Stimulated activated CD4-positive, alpha-beta T cell treated with anti-CD3 and anti-CD28 coated beads, Interleukin-1b, Interleukin-23, amount 100 ng/mL, for 24 hours (primary cell): ENCODE measurements at places on chromosomes 16 and 17.

DNA sequence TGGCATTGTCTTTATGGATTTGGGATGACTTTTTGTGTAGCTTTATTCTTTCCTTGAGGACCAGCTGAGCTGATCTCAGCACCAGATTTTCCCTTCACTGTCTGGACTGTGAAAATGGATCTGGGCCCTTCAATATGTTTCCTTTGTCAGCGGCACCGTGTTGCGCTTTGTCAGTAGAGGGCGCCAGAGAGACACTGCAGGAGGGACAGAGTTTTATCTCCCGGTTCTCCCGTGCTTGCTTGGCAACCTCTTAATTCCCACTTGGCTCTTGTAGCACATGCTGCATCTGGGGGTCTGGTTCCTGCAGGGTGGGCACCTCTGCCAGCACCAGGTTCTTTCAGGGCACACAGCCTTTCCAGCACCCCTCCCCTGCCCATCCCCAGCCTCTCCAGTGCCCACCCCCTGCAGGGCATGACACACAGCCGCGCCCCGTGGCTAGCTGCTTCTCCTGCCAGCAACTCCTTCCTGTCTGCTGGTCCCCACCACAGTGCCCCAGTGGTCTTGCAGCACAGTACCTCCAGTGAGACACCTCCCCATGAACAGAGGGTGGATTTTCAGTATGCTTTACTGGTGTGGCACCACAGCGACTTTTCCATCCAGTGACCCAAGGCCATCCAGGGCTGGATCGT, 19.6 kb downstream of the OR1D5 start:
- no peak for DNase-seq

GRCh38 chr17:29215717-29216116, 30.9 kb upstream of the CRYBA1 start:
- no peak for DNase-seq

GRCh38 chr17:60720763-60721531, 43.3 kb downstream of the BCAS3 start:
- DNase-seq, result peak; percentile 9

DNA sequence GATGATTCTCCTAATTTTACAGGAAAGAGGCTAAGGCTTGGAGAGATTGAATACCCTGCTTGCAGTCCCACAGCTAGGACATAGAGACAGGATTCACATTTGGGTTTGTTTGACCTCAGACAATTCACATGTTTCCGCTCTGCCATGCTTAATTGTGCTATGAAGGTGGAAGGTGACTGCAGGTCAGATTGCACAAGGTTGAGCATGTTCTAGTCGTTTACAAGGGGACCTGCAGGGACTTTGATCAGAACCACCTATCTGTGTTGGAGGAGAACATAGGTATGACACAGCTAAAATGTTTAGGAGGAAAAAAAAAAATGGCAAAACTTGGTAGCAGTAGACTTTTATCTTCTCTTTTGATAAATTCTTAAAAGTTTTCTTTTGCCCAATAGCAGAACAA, 4.9 kb upstream of the ANKFN1 start:
- DNase-seq, result no peak

GRCh38 chr17:58648236-58648635, 43.6 kb downstream of the TEX14 start:
- DNase-seq, result no peak

GRCh38 chr16:81809567-81809966, 30.5 kb downstream of the PLCG2 start:
- DNase-seq, result no peak

DNA sequence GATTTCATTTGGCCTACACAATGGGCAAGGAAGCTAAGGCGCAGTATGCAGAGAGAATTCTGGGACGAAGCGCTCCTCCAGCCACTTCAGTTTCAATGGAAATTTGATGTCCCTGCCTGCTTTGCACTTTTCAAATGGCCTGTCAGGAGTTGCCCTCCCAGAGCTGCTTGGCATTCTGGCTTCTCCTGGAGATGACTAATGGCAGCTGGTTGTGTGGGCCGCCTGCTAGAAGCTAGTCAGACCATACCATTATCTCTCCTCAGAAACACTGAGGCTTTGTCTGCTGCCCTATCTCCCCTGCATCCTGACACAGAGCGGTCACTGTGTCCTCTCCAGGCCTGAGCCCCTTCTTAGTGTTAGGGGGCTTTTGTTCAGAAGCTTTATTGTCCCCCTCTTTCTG, 180.1 kb downstream of the SPECC1 start:
- no peak for DNase-seq

DNA sequence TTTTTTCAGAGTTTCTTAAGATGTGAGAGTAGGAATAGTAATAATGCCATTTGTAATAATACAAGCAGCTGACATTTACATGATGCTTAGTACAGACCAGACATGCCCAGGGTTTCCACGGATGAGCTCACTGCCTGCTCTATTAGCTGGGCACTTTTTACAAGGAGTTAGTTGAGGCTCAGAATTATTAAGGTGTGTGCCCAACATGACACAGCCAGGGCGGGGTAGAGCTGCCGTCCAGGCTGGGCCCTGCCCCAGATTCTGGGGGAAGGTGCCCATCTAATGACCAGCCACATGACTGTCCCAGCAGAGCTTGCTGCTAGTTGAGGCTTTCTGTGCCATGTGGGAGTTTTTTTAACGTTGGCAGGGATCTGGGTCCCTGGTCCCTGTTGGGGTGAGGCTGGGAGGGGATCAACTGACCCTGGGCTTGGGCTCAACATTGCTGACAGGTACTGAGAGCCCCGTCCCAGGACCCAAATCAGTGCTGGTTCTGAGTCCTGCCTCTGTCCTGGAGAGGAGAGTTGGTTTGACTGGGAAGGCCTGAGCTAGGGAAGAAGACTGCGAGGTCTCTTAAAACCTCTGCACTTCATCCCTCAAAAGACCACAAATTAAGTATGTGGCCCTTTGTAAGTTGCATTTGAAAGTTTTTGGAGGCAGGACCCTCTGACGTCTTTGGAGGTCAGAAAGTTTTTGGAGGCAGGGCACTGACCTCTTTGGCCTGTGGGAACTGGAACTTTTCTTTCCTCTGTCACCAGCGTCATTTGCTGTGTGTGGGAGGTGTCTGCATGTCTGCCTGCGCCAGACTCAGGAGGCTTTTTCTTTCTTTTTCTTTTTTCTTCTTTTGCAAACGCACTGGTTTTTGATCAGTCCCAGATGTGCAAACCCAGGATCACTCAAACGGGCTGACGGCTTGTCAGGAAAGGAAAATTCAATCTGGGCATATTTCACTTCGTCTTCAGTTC, 2.2 kb downstream of the CRISPLD2 start:
- no peak for DNase-seq

DNA sequence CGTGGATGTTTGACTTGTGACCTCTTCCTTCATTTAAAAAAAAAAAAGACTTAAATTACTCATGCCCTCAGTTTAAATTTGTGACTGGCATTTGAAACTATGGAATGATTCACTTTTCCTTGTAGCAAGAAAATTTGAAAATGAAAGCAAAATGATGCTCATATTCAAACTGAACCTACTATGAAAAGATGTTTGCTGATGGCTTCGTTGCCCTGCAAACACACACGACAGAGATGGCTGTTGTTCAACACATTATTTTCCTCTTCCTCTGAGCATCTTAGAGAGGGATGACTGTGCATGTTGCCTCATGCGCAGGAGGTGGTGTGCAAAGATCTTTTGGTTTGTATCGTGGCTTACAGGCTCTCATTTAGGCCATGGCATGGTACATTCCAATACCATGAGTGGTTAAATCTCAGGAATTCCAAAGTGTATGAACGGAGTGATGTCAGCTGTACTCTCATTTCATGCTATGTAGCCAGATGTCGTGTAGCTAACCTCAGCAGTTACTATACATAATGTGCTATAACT, 164.5 kb downstream of the PRKCA start:
- DNase-seq, result peak; percentile 48

DNA sequence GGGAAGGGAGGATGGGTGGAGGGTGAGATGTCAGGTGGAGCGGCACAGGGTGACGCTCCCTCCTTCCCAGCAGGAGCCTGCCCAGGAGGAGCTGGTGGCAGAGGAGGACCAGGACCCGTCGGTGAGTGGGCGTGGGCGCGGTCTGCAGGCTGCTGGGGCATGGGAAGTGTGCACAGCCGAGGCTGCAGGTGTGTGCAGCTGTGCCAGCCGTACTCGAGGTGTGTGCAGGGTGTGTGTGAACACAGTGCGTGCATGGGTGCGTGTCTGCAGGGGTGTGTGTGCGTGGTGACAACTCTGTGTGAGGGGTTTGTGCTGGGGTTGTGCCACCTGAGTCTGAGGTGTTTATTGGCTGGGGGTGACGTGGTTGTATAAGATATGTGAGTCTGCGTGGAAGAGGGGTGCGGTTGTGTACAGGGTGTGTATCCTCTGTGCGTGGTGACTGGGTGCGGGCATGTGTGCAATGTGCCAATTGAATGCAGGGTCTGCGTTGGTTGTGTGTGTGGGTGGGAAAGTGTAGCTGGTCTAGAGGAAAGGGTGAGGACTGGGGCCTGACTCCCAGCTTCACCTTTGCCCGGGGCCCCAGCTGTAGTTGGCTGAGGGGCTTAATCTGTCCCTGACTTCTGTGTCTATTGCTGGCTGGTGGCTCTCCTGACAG, 670 bp downstream of the TNFSF12 start:
- no peak for DNase-seq

- no peak for DNase-seq
These were observed 31.9 kb downstream of the SLFN11 start for GRCh38 chr17:35341411-35341992.

- DNase-seq, result no peak
These were observed 114.4 kb downstream of the CDH13 start for GRCh38 chr16:82741073-82741615.

DNA sequence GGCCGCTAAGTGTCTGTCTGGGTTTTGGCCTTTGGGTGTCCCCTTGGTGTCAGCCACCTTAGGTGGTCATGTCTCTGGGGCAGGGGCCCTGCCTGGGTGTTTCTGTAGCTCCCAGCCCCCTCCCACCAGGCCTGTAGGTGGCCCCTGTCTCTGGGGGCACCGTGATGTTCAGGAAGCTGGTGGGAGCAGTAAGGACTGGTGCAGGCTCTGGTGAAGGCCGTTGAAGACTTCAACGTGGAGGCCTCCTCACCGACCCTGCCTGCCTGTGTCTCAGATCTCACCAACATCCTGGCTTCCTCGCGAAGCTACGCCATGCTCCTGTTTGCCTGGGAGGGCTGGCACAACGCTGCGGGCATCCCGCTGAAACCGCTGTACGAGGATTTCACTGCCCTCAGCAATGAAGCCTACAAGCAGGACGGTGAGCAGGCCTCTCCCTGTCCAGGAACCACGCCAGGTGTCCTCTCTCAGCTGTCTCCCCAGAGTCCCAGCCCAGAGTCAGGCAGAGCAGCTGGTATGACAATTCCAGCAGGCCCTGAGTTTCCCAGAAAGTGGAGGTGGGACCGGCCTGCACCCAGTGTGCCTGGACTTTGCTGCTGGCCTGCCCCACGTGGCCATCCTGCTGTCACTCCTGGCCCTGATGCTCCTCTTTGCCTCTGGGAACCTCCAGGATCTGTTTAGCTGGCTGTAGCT, 2.8 kb downstream of the ACE start:
- no peak for DNase-seq

- DNase-seq, result no peak
These were observed 6.3 kb downstream of the NOS2 start for GRCh38 chr17:27793906-27794569.

DNA sequence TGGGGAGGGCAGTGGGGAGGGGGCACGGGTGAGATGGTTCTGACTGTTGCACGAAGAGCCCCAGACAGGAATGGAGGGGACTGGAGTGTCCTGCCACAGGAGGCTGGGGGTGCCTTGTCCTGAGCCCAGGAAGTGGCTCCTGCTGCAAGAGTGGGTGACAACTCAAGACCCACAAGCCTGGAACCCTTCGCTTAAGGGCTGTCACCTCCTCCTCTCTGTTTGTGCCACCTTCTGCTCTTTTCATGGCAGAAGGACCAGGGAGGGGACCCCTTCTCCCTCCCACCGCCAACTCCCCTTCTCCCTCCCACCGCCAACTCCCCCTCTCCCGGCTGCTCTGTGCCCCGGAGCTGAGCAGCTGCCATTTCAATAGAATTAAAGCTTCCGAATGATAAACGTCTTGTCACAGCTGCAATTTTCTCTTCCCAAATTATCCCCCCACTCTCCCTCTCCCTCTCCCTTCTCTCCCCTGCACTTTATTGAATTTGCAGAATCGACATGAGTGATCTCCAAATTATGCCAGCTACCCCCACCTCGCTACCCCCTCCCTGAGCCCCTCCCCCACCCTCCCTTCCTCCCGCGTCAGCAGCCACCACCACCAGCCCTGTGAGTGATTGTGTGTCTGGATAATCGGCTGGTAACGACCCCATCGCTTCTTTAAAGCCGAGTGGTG, 13.7 kb downstream of the GJD3 start:
- DNase-seq, result no peak

GRCh38 chr17:41082626-41083025, 1.3 kb upstream of the KRTAP4-7 start:
- no peak for DNase-seq

DNA sequence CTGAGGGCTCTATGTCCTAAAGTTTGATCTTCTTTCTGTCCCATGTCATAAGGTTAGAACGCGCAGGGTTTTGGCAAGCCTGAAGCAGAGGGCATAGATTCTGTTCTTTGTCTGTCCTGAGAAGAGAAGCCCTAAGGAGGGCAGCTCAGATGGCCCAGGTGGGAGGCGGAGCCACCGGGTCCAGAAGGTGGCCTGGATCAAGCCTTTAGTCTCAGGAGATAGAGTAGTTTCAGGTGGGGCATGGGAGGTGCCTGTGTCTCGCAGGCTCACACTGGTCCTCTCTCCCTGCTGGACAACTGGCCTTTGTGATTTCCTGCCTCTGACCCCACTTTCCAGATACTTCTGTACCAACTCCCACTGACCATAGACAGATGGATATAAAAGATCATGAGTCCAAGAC, 44.2 kb upstream of the DNAJA2 start:
- DNase-seq, result no peak

DNA sequence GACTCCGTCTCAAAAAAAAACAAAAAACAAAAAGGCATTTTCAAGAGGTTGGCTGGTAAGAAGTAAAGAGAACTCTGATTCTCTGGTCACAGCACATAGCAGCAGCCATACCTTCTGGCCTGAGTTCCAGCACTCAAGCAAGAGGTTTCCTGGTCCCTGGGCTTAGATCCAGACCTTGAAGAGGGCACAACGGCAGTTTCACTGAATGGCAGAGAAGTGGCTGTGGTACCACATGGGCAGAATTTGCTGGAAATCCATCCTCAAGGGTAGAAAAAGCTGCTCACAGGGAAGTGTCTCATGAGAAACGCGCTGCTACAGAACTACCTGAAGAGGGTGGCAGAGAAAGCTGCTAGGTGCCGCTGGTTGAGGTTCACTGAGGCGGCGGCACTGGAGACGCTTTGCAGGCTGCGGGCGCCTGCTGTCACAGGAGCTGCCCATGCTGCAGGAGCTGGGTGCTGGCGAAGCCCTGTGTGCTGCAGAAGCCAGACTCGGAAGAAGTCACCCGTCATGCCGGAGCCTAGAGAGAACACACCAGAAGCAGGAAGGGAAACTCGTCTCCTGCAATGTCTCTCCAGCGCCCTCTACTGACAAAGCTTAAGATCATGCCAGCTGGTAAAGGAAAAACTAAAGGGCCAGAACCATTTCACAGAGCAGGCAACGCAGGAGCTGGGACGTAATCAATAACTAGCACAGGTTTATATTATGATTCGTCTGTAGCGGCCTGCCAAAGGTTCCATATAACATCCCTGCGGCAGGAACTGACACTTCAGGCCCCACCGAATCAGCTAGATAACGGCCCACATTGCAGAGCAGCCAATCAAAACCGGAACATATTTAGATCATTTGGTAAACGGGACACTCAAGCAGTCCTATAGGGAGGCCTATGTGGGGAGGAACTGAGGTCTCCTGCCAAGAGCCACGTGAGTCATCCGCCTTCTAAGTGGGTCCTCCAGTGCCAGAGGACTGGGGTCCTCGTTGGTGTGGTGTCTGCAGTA, 5.4 kb upstream of the ZNF213 start:
- DNase-seq, result peak; percentile 66

GRCh38 chr16:8849411-8850011, 19.3 kb downstream of the CARHSP1 start:
- DNase-seq, result no peak

- no peak for DNase-seq
These were observed 27.7 kb upstream of the IL21R start for GRCh38 chr16:27374221-27374803.
